ENCODE measurements at places on chromosomes 6 and 20.

DNA sequence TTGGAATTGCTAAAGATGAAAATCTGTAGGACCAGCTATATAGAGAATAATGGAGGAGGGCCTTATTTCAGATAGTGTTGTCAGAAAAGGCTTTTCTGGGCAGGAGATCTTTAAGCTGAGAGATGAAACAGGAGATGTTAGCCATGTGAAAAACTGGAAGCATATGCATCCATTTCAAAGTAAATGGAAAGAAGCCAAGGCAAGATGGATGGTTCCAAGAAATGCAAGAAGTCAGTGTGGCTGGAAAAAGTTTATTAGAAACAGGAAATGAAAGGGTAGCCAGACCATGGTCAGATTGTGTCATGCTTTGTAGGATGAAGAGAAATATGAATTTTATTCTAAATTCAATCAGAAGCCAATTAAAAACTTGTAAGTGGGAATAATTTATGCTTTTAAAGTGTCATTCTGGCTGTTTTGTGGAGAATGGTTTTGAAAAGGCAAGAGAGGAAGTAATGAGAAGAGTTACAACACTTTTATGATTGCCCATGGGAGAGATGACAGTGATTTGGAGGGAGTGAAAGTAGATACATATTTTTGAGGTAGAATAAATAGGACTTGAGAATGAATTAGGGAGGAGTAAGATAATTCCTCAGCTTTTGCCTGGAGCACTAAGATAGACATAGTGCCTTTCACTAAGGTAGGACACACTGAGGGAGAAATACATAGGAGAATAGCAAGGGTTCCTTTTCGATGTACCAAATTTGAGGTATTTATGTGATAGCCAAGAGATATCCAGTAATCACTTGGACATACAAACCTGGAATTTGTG, 620.1 kb downstream of the HTR1B start:
- no peak for DNase-seq

DNA sequence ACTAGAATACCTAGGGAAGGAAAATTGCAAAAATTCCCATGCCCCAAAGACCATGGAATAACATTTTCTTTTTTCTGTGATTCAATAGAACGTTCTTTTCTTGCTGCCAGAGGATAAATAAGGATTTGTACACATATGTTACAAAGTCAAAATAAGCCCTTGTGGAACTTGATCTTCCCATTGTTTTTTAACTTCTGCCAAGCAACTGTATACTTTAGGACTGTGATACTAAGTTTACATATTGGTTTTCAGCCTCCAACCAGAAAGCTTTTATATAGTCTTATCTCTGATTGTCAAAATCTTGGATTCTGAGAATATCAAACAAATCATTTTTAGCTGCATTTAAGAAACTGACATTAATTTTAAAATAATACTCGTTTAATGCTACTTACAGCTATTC, 84.6 kb downstream of the HMGCLL1 start:
- no peak for DNase-seq

DNA sequence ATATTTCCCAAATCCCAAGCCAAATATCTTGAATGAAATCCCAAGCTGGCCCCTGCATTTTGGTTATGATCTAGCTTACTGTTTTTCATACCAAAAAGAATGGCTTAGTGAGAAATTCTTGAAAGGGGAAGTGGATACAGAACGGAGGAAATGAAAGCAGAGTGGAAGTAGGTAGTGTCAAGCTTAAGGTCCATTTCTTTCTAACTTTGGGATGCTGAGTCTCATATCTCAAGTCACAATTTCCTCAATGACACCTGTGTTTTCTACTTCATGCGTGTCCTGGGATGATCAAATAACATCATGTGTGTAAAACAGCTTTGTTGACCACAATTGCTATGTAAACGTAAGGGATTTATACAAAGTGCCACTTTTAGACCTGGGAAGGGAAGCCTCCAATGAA, 238.8 kb upstream of the SLC35B3 start:
- DNase-seq: no peak

GRCh38 chr6:11618533-11618932, 81.0 kb downstream of the TMEM170B start:
- DNase-seq: no peak

GRCh38 chr6:134873500-134874388, 76.2 kb downstream of the ALDH8A1 start:
- DNase-seq: no peak

GRCh38 chr6:15528870-15529269, 134.0 kb downstream of the DTNBP1 start:
- DNase-seq: peak; percentile 14

- no peak for DNase-seq
These were observed 10.1 kb downstream of the PHF10 start for GRCh38 chr6:169714178-169714577.

DNA sequence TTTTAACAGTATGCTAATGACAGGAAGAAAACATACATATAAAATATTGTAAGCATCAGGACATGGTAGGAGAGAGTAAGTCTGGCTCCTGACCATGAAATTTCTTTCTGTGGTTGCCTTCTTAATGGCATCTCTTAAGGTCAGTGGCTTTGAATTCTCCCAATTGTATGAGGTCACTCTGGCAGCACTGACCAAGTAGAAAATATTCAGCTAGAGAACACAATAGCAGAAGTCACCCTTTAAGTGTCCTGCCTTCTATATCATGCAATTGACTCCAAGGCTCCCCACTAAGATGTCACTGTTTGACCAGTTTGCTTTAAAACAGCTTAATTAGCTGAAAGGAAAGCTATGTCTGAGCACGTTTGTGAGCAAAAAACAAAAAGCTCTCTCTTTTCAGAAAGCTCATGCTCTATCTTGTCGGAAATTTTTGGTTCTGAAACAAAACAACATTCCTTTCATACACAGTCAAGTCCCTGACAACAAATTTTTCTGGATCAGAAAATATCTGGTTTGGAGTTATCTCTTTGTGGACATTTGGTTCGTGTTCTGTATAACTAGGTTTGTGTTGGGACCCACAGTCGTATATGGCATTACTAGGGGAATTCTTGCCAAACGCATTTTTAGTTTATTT, 120.9 kb upstream of the IFNGR1 start:
- DNase-seq: no peak

DNA sequence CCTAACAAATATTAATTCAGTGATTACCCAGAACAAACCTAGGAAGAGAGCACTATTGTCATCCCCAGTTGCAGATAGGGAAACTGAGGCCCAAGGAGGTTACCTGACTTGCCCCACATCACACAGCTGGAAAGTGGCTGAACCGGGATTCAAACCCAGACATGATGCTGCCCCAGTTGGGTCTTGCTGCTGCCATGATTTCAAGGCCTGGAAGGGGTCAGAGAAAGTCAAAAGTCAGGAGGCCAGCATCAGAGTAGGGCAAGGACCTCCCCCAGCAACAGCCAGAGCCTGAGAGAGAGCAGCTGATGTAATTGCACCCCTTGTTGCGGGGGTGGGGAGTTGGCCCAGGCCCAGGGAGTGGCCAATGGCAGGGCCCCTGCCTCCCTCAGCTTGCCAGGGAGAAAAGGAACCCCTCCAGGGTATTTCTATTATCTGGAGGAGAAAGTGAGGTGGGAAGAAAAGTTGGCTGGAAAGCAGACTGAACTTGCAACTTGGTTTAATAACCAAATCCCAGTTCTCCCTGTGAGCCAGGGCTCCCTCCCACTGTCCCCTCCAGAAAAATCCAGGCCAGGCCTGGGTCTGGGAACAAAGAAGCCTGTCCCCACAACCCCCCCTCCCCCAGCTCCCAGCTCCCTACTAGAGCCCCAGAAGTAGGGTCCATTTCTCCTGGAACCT, 83.6 kb downstream of the MRPL14 start:
- DNase-seq: no peak

GRCh38 chr20:43262341-43262740, 72.6 kb upstream of the PTPRT start:
- no peak for DNase-seq

DNA sequence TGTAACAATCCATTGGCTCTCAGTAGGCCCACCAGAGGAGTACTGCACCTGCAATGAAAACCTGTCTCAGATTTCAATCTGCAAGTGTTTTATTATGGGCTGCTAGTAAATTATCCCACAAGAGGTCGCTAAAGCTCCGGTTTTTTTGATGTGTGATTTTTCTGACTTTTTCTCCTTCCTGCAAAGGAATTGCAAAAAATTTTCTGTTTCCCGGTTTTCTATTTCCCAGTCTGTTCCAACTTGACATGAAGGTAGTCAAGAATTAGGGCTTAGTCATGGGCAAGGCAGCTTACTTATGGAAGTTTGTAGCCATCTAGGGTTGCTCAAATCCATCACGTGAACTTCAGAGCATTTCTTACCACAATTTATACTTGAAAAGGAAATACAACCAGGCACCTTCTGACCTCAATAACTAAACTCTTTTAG, 38.5 kb upstream of the AHI1 start:
- DNase-seq: no peak

DNA sequence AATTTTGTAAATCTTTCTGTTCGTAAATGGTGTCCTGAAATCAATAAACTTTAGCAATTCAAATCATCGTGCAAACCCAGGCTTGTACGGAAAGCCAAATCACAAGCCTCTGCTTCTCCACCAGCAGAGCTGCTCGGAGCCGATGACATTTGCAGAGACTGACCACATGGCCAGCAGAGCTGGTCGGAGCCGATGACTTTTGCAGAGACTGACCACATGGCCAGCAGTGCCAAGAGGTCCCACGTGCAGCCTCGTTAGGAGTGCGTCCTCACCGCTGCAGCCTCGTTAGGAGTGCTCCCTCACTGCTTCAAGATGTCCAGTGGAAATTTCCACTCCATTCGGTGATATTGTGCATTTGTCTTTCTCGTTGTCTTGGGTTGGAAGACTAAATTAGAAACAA, 28.5 kb downstream of the SMOC2 start:
- DNase-seq: no peak

DNA sequence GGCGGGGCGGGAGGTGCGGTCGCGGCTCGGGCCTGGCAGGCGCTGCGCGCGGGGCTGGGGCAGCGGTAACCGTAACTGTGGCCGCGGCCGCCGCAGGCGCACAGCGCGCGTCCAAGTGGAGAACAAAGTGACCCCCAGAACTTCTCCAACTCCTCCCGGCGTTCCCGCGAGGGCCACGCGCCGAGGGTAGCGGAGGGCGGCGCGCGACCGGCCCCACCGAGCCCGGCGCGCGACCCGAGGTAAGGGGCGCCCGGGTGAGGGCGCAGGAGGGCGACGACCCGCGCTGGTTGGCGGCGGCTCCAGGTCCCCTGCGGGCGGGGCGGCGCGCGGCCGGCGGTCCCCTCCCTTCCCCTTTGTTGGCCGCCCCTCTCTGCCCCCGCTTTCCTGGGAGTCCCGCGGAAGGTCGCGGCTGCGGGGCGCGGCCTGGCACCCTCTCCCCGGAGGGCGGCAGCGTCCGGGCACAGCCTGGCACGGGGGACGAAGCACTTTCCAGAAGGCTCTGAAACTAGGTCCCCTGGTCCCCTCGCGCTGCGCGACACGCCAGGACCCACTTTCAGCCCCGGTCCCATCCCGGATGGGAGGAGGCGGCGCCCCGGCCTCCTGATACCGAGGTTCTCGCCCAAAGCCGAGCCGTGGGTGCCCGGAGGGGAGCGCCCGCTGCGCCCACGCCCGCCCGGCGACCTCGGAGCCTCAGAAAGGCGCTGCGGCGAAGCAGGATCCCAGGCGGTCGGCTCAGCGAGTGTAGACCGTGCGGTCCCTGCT, at the start of gene TIAM2:
Gene TIAM2 (plus strand): TSS at position 62 of the 762 bp plus-strand sequence. CDS start 133,909 bp downstream, outside the sequence.
- DNase-seq: peak; percentile 85

- DNase-seq: no peak
These were observed 26.5 kb downstream of the GLO1 start for GRCh38 chr6:38676236-38676973.

DNA sequence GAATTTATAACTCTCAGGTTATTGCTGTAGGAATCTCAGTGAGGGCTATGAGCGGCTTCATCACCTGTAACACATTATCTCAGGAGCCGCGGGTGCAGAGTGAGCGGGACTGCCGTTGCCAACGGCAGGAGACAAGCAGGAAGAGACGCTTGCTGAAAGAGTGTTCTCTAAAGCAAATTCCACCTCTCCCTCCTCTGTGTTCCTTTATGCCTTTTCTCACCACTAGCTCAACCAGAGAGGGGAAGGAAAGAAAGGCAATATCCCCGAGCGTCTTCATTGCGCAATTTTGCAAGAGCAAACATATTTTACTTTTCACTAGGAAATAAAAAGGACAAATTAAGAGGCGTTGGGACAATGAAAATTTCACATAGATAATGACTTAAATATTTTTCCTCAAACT, 185.2 kb upstream of the EXOC2 start:
- no peak for DNase-seq

- DNase-seq: no peak
These were observed 12.3 kb upstream of the LBP start for GRCh38 chr20:38334016-38334415.

DNA sequence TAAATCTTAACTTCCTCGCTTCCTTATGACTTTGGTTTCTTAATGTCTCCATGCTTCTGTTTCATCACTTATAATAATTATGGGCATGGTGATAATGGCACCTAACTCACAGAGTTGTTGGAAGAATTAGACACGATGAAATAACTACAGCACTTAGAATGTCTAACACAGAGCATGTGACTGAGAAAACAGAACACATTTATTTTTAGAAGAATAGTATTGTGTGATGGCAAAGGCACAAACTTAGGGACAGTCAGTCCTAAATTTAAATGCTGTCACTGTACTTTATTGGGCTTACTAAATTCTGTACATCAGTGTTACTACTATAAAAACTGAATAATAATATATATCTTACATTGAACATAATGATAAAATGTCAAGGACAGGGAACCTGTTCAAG, 391.1 kb upstream of the JAG1 start:
- no peak for DNase-seq

DNA sequence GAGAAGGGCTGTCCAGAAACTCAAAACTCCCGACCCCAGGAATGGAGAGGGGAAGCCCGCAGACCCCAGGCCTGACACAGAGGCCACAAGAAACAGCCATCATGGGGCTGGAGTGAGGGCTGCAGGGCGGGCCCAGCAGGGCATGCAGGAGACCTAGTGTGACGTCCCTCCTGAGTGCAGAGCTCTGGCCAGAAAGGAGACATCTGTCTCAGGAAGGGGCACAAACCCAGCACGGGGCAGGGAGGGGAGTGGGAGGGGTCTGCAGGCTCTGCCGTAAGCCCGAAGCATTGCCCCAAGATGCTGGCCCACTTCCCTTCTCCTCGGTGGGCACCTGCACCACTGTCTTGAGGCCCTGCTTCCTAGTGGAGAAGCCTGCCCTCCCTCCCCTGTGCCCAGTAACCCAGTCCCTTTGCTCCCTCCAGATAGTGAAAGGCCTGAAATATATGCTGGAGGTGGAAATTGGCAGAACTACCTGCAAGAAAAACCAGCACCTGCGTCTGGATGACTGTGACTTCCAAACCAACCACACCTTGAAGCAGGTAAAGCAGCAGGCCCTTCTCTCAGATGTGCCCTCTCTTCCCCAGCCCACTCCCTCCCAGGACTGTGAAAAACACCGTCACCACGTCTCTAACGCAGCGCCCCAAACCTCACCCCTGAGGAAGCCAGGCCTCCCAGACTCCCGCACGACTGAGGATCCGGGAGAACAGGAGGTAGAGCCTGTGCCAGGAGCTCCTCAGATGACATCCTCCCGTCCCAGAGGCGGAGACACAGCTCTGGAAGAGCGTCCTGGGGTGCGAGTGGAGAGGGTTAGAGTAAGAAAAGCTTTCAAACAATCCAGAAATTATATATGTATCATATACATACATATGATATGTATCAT, 9.7 kb downstream of the CST7 start:
- peak; percentile 29 for DNase-seq

Data from ecto neural progenitor cell (in vitro differentiated cells).